Umbilical cord (tissue), 2 donors: ENCODE measurements at places on chromosomes 16 and 17.
A peak's percentile ranks its signal among the peaks of the same experiment; 100 is the strongest.

GRCh38 chr16:76665571-76666275, 388.5 kb downstream of the CNTNAP4 start:
- DNase-seq, result no peak

GRCh38 chr17:67686241-67686640, 31.5 kb upstream of the NOL11 start:
- no peak for DNase-seq

GRCh38 chr16:89826531-89827382, 1.5 kb upstream of the SPIRE2 start:
- no peak for DNase-seq

DNA sequence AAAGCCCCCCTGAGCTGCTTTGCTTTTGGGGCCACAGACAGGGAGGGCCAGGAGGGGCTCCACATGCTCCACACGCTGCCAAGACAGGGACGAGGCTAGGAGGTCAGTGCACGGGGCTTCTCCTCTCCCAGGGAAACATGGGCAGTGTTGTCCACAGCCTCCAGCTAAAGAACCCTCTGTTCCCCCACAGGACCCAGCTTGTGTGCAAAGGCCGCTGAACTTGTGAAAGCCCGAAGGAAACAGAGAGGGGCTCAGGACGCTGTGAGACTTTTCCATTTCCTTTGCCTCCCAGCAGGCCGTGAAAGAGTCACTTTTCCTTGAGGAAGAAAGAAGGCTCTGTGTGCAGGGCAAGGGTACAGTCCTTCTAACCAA, 9.7 kb downstream of the CDRT4 start:
- DNase-seq, result no peak

- no peak for DNase-seq
Observed at GRCh38 chr16:30603945-30604315, 6.3 kb downstream of the ZNF689 start.

DNA sequence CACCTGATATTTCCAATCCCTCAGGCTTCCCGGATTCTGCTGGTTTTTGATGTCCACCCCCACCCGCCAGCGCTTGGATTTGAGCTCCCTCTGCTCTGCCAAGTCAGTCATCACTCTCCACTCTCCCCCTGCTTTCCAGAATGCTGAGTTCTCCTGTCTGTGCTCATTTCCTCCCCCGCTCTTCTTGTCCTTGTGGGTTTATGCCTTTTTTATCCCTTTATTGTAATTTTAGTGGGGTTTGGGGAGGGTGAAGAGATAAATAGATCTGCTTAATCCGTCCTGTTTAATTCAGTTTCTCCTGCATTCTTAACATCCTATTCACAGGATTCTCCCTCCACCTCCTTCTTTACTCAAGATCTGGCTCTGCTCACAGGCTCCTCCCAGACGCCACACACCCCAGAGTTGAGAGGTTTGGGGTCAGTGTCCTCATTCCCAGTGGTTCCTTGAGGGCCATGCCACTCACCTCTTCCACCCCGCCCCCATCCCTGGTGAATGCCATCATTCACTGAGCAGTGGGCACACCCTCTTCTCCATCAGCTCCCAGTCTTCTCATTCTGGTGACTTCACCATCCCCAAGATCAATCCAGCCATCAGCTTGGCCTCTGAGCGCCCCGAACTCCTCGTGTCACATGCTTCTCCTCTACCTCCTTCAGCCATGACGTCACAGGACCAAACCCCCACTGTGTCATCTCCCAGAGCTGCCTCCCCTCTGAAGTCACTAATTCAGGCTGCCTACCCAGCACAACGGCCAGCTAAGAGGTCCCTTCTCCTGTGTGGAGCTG, 15.1 kb upstream of the GUCY2D start:
- peak; percentile 38 for DNase-seq

DNA sequence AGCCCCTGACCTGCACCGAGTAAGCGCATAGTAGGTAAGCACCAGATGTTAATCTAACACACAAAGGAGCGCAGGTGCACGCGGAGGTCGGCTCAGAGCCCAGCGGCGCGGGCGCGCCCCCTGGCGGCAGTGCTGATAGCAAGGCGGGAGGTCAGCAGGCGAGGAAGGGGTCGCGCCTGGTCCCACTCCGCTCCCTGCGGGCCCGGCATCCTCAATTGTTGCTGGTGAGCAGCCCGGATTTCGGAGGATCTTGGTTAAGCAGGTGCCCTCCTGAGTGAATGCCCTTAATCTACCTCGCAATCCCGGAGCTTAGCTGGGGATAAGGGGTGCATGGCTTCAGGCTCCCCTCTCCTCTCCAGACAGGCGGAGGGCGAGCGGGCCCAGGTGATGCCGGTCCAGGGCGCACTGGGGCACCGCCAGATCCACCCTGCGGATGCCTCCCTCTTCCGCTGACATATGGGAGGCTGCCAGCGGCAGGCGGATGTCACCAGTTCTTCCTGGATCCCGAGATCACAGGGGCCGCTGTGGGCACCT, 4.0 kb upstream of the WNT3 start:
- no peak for DNase-seq

DNA sequence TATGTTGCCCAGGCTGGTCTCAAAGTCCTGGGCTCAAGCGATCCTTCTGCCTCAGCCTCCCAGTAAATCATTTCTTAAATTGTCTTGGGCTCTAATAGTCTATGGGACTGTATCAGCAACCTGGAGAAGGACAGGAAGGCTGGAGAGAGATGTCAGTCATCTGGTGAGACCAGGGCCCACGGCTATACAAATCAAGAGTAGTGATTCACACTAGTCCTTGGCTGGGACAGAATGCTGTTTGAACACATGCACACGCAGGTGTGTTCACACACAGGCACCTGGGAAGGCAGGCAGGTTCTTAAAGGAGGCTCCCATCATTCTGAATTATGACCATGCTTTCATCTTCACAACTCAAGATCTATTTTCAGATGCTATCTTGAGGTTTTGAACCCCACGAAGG, 14.1 kb downstream of the NQO1 start:
- no peak for DNase-seq

DNA sequence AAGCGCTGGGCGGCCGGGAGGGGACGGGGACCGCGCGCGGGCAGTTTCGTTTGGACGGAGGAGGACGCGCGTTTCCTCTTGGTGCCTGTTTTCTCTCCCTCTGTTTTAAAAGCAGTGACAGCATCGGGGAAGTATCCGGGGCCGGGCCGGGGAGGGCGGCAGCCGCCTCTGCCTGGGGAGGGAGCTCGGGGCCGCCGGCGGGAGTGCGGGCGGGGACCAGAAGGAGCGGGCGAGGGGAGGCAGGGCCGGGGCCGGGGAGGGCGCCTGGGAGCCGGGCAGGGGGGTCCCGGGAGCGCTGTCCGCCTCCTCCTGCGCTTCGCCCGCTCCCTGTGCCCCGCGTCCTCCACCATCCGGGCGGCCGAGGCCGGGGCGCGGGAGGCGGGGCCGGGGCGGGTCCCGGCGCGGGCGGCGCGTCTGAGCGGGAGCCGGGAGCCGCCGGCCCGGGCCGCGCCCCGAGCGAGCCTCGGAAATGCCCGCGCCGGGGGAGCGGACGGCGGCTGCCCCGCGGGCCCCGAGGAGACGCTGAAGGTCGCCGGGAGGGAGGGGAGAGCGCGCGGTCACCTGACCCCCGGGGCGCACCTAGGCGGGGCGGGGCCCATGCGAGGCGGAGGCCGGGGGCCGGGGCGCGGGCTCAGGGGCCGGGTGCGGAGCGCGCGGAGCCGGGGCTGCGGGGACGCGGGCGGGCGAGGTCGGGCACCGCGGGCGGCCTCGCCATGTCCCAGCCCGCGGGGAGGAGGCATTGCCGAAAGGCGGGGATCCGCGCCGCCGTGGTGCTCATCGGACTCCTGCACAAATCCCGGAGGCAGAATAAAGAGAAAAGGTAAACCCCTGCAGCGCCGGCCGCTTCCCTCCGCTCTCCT, 57.3 kb downstream of the RAP1GAP2 start:
- peak; percentile 66 for DNase-seq

DNA sequence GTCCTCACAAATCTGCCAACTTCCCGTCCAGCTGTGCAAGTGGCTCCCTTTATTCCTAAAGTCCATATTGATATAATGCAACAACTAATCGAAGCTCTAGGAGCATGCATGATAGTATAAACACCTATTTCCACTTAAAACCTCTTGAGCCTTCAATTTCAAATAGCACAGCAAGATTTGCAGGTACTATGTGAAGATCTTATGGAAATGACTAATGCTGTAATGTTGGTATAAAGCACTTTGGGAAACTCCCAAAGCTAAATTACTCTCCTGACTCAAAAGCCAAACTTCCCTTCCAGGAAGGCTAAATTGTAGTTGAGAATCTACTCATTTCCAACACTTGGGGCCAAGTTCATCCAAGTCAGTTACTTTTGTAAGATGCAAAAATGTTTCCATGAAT, 287.6 kb upstream of the CDH11 start:
- no peak for DNase-seq

- DNase-seq, result no peak
Observed at GRCh38 chr17:38420518-38420917, 7.7 kb upstream of the ARHGAP23 start.

DNA sequence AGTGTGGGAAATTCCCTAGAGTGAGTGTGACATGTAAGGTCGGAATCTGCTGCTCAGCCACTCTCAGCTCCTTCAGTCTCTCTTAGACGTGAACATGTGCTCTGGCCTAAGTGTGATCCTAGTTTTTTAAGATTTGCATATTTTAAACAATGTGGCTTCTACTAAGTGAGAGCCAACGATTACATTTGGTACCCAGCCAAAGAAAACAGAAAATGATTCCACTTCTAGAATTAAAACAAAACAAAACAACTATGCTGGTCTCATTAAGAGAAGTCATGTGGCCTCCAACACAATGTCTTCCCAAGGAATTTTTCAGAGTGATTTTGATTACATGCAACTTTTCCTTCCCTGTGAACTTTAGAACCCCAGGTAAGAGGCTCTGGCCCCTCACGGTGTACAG, 10.1 kb downstream of the TMEM238L start:
- DNase-seq, result no peak

DNA sequence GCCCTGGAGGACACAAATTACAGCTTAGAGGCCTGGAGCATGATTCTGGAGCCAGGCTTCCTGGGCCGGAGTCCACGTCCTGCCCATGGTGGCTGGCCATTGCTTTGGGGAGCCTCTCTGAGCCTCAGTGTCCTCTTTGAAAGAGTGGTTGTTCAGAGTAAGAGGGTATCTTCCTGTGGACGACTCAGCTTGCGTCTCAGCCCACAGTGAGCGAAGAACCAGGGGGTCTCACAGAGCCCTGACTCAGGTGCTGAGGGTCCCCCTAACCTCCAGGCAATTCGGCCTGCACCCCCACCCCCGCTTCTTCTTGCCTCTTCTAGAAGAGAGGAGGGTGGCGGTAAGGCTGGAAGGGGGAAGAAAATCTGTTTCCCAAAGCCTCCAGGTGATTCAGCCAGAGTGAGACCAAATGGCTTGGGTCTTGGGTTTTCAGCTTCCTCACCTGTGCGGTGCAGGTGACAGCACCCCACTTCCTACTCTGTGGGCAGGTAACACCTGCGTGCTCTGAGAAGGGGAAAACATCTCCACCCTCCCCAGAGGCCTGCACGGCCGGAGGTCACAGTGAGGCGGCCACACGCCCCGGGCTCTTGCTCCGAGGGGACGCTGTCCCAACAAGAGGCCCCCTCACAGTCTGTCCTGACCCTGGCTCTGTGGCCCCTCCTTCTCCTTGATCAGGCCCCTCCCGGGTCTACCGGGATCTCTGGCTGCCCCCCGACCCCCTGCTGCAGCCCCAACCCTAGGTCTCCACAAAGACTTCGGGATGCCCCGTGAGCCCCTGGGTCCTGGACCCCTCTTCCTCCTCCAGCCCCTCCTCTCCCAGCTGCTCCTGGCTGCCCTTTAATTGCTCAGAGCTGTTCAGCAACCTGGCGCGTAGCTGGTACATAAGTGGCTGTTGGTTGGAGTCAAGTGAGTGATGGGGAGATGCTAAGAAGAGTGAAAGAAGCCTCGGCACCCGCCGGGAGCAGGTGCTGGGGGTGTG, 119.2 kb downstream of the METRNL start:
- no peak for DNase-seq

- DNase-seq, result no peak
Observed at GRCh38 chr16:21617607-21618006, 18.2 kb downstream of the METTL9 start.

DNA sequence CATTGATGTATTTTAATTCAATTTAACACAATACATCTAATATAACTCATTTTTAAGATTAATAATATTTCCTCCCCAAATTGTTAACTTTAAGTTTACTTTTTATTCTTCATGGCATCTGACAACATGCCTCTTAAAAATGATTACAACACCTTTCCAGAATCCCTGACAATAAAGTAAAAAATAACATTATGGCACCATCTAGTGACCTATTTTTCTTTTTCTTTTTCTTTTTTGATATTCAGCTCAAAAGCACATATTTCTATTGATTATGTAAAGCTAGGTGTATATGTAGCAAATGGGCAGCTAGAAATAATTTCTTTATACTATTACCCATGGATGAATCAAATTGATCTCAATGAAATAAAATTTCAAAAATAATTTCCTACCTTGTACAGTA, 834.3 kb upstream of the CDH8 start:
- DNase-seq, result no peak

GRCh38 chr16:49618955-49619354, 237.0 kb downstream of the ZNF423 start:
- DNase-seq, result no peak

- DNase-seq, result no peak
Observed at GRCh38 chr16:85749771-85750145, 1.1 kb downstream of the C16orf74 start.

- no peak for DNase-seq
Observed at GRCh38 chr17:80671825-80672110, 127.1 kb downstream of the RPTOR start.

DNA sequence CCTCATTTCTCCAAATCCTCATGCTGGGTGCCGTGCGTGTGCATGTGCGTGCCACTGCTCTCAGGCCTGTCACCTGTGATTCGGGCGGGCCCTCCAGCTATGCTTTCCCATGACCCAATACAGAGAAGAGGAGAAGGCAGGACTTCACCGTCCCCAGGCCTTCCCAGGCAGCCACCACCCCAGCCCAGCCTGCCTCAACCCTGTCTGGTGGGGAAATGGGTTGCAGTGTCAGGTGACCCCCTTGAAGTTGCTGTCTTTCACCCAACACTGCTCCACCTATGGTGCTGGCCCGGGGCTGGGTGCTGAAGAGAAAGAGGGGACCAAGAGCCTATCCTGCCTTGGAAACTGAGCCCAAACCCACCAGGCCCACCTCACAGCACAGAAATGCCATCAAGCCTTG, 94.7 kb downstream of the GOSR1 start:
- no peak for DNase-seq

DNA sequence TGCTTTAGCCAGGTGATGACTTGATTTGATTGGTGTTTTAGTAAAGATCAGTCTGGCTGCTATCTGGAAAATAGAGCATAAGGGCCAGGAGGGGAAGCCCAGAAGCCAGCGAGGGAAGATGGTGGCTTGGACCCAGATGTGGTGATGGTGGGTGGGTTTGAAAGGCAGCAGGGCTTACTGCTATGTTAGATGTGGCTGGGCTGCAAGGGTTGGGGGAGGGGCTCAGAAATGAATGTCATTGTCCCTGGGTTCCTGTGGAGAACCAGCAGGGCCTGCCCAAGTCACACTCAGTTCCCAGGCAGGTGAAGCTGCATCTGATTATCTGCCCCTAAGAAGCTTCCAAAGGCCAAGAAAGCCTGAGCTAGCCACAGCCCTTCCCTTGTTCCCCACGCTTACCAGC, 71.7 kb upstream of the BRD7 start:
- no peak for DNase-seq

GRCh38 chr17:14827396-14827919, 437.7 kb downstream of the PMP22 start:
- peak; percentile 63 for DNase-seq

GRCh38 chr17:43832168-43832975, 574 bp downstream of the MPP3 start:
- peak; percentile 50 for DNase-seq

GRCh38 chr17:15398736-15399331, 57.4 kb upstream of the TEKT3 start:
- peak; percentile 67 for DNase-seq
